HCT116 (cell line): ENCODE measurements at places on chromosomes 4 and X. TPM values are rescaled to one million over a fixed set of nuclear protein-coding genes. Genes with fewer than 3 reads are reported as not detected.

Gene ALAS2
- not detected for total RNA-seq

Gene ARR3
- not detected for total RNA-seq

GRCh38 chrX:100731441-100732281, at the start of gene SYTL4:
TSS of gene SYTL4 (minus strand) at chrX:100732121. CDS start at chrX:100702037, 30,084 bp downstream.
- no peaks in the 10 kb centered on the region for H3K4me1 ChIP-seq
- H3K27me3 ChIP-seq: no peaks in the 10 kb centered on the region
- H3K36me3 ChIP-seq: no peaks in the 10 kb centered on the region
- peak within 1 kb of the TSS; percentile 66 for H3K4me3 ChIP-seq

GRCh38 chr4:90127223-90127705, at the start of gene CCSER1:
TSS of gene CCSER1 (plus strand) at chr4:90127394.
- H3K27ac ChIP-seq: peak within 1 kb of the TSS; percentile 78
- H3K4me1 ChIP-seq: peaks cover 20% of the 10 kb centered on the region
- H3K27me3 ChIP-seq: no peaks in the 10 kb centered on the region
- DNase-seq: peak; percentile 61

DNA sequence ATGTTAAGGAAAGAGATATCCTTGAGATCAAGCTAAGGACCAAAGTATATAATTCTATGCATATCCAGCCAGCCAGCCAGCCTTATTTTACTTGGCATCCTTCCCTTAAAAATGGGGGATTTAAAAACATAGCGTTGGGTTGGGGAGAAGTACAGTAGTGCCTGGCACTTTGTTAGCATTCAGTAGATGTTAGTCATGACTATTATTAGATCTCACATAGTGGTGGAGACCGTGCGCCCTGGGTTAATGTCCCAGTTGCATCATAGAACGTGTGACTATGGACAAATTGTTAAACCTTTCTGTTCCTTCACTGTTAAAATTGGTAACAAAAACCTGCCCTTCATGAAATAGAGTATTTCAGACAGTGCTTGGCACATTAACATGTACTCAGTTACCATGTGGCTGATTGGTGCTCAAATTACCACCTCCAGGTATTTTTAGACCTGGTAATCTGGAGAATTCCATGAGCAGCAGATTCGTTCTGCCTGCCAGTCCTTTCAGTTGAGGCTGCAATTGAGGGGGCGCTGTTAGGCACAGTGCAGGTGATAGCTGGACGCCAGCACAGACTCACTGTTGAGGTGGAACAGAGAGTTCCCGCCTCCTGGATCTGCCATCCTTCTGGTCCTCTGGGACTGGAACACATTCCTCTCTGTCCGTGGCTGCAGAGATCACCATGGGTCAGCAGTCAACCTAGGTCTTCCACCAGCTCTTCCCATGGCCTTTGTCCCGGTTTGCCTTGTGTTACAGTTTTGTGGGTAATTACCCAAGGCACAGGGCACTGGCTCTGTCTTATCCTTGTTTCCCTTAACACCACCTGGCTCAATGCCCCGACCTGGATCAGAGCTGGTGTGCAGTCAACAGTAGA, 31.7 kb downstream of the RBBP7 start:
- H3K27me3 ChIP-seq: no peaks in the 10 kb centered on the region
- H3K36me3 ChIP-seq: peaks cover 21% of the 10 kb centered on the region; the same call in 1 of the 2 replicates
- no peaks in the 10 kb centered on the region; the same call in 1 of the 2 replicates for H3K4me1 ChIP-seq
- no peak overlapping the region for H3K27ac ChIP-seq
- no peak overlapping the region for H3K4me3 ChIP-seq

DNA sequence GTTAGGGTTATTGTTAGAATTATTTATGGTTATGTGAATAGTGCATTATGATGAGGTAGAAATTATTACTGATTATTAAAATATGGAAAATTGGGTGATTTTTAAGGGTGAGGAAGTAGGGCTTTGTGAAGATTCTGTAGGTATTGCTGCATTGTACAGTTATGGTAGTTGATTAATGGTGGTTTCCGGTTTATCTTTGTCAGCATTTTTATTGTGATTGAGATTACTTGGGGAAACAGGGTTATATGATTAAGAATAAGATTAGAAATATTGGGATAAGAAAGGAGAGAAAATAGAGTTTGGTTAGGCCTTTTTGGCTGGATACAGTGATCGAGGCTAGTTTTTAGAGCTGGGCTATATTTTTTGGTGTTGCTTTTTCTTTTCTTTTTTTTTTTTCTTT, 8.6 kb upstream of the IGBP1 start:
- H3K4me3 ChIP-seq: no peak overlapping the region
- DNase-seq: no peak
- no peak overlapping the region for H3K27ac ChIP-seq
- H3K27me3 ChIP-seq: no peaks in the 10 kb centered on the region
- 0 out of 2 replicates have a peak, but pooled peaks cover under 1% of the 10 kb centered on the region for H3K4me1 ChIP-seq
